ENCODE measurements at places on chromosomes 1 and 21.
A peak's percentile ranks its signal among the peaks of the same experiment; 100 is the strongest.

DNA sequence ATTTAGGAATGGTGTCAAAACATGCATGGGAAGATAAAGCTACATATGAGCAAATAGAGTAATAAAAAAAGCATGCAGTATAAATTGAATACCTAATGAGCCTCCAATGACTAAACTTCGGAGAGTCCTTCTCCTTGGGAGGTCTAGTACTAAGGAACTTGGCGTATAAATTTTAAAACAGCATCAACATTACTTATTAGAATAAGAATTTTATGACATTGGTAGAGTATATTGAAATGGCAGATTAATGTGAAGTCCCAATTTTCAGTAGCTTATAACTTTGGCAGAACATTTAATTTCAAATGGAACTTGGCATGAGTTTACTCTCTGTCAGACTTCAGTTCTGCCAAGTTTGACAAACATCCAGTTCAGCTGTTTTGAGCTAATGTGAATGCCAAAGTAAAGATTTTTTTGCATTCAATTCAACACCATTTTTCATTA is 104.7 kb upstream of the RGS18 start:
- DNase-seq, result no peak

DNA sequence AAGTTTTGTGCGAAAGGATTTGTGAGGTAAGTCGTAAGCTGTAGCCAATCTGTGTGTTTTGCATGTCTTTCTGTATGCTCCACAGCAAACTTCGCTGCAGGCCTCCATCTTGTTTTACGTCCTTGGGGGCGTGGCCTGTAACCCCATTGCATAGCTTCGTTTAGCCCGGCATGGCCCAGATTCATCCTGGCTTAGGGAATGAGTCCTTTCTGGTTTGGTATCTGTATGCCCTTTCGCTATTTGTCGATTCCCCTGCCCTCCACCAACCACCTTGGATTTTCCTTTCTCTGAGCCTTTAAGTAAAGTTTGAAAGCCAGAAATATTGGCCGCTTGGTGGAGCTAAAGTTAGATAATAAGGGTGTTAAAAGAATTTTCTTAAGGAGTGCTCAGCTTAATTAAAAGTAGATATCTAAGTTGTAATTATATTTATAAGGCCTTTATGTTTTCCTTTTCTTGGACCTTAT is 1.1 kb downstream of the THEM4 start:
- DNase-seq, result no peak

GRCh38 chr1:94017155-94017829 is 103.7 kb downstream of the ABCA4 start:
- DNase-seq, result peak; percentile 66

DNA sequence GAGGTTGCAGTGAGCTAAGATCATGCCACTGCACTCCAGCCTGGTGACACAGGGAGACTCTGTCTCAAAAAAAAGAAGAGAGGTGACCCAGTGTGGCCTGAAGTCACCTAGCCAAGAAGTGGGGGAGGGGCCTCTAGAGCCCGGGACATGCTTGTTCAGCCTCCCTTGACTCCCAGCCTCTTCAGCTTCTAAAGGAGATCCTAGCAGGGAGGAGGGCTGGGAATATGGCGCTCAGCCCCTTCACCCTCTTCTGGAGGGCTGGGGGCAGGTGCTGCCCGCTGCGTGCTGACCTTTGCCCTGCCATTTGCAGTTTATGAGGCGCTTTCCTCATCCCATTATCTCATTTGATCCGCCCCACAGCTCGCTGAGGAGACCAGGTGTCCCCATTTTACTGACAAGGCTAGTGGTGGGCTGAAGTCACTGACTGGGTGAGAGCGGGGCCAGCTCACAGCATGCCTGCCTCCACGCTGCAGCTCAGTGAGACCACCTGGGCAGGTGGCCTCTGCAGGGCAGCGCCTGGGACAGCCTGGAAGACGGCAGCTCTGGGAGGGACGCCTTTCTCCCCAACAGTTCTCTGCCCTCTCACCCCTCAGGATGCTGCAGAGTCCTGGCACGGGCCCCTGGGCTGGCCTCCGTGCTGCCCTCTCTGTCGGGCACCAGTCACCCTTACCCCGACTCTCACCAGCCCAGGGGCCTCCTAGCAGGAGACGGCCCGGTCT is 7.5 kb downstream of the ELF3 start:
- DNase-seq, result no peak

DNA sequence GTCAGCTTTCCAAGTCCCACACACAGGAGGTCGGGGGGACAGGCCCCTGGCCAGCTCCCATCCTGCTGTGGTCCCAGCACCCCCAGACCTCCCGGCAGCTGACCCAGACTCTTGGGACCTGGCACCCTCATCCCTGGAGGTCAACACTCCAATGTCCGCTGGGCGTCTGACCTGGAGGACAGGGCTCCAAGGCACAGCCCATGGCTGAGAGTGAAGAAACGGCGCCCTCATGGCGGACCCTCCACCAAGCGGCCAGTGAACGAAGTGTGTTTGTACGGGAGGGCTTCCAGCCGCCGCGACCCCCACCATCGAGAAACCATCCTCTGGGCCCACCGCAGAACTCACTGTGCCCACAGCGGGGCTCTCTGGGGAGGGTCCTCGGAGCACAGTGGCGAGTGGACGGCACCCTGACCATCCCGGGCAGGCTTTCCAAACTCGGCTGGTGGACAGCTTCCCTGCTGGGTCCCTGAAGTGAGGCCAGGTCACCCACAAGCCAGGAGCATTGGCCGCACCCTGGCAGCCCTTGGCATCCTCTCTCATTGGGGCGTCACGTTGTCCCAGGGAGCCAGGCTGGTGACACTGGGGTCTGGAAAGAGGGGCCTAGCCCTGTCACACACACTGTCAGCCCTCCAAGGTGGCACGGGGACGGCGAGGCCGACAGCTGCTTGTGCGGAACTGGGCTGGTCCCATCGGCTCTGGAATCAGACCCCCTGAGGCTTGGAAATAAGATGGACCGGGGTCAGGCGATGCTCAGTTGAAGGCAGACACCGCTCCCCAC is 47.8 kb upstream of the COL6A2 start:
- DNase-seq, result no peak

DNA sequence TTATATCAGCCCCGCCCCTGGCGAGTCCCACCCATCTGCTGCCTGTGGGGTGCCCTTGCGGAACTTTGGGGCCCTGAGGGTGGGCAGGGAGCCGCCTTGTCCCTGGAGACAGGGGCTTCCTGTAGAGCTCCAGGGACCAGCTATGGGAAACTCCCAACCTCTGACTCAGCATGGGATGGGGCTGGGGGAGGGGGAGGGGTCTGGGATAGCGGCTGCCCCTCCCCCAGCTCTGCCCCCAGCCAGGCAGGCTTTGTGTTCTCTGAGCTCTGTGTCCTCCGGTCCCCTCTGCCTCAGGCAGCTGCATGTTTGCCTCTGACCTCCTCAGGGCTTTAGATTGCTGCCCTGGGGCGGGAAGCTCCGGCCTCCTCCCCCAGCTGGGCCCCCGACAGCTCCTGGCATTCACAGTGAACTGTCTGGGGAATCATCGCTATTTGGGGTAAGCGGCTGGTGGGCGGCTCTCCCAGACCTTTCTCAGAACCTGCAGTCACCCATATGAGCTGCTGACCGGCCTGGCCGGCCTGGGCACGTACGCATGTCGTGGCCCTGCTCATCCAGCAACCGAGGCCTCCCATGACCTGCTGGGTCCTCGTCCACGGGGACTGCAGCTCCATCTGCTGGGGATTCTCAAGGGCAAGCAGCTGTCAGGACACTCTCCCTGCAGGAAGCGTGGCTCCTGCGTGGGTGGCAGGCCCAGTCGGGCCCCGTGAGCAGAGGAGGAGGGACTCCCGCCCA is 17.1 kb downstream of the ARHGEF16 start:
- no peak for DNase-seq

- DNase-seq, result no peak
Measured at GRCh38 chr1:44019466-44019948, 11.8 kb downstream of the SLC6A9 start.

- no peak for DNase-seq
Measured at GRCh38 chr1:220283625-220284024, 11.4 kb upstream of the RAB3GAP2 start.

DNA sequence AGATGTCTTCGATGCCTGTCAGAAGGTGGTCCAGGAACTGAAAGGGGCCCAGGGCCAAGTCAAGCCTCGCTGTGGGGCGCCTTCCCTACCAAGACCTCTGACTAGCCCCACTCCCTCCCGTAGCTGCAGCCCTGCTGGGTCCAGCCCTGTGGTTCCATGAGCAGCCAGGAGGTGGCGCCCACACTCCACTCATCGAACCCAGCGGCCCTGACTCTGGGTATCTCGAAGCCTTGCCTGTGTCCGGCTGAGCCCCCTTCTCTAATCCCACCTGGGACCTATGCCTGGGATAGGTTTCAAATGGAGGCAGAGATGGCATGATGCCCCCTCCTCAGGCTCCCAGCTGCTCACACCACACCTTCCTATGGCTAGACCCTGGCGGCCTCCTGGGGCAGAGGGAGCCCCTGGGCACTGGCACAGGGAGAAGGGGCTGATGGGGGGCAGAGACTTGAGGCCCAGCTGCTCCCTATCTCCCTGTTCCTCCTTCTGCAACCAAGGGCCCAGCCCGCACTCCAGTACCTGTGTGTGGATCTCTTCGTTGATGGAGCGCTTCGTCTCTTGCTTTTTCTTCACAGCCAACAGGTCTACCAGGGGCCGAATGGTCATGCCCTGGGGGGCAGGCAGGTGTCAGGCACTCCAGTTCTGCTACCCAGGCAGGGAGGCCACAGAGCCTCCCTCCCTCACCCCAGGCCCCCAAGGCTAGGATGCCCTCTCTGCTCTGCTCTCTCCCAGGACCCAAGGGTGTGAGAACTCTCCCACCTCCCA is 52.0 kb downstream of the SLC9A1 start:
- DNase-seq, result peak; percentile 84

DNA sequence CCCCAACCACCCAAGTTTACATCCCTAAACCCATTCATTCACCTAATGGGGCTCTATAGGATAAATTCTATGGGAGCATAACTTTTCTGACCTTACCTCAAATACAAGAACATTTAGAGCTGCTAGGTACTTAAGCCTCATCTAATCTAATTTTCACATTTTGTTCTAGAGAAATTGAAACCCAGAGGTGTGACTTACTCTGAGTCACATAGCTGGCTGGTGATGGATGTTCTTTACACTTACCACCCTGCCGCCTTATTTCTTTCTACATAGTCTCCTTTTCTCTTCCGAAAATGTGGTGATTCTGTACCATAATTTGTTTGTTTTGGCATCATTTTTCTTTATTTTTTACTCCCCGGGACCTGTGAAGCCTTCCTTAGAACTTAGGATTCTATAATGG is 20.3 kb downstream of the TIPRL start:
- no peak for DNase-seq

GRCh38 chr1:62271134-62271533 is 48.1 kb downstream of the KANK4 start:
- no peak for DNase-seq

- no peak for DNase-seq
Measured at GRCh38 chr1:109609881-109610280, 9.5 kb downstream of the GNAT2 start.

DNA sequence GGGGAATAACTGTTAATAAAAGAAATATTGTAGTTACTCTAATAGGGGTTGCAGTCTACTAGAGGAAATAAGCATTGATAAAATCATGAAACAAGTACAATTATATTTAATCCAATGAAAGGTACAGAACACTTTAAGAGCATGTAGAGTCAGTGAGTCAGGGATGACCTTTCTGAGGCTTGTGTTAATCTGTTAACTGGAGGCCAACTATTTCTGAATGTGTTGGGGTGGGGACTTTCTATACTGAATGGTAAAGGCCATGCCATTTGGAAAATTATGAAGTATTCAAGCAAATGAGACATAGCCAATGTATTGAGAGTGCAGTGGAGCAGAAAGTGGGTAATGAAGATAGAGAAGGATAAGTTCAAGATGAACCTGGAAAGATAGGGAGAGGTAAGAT is 646.2 kb downstream of the ADGRL2 start:
- DNase-seq, result no peak

DNA sequence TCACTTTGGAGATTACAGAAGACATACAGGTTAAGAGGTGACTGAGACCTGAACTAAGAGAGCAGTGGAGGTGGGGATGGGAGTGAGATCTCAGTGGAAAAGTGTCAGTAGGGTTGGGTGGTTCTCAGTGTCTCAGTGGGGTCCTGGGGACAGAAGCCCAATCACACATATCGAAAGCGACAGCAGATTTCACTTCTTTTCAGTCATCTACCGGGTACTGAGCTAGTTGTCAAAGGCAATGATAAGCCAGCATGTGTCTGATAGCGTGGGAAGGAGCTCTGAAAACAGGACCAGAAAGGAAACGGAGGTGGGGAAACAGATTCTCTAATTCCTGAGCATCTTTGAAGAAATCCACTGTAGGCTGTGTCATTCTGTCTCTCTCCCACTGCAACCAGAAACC is 59.5 kb downstream of the RHOU start:
- no peak for DNase-seq

- peak; percentile 66 for DNase-seq
Measured at GRCh38 chr1:34681480-34682451, 73.1 kb upstream of the GJB5 start.

DNA sequence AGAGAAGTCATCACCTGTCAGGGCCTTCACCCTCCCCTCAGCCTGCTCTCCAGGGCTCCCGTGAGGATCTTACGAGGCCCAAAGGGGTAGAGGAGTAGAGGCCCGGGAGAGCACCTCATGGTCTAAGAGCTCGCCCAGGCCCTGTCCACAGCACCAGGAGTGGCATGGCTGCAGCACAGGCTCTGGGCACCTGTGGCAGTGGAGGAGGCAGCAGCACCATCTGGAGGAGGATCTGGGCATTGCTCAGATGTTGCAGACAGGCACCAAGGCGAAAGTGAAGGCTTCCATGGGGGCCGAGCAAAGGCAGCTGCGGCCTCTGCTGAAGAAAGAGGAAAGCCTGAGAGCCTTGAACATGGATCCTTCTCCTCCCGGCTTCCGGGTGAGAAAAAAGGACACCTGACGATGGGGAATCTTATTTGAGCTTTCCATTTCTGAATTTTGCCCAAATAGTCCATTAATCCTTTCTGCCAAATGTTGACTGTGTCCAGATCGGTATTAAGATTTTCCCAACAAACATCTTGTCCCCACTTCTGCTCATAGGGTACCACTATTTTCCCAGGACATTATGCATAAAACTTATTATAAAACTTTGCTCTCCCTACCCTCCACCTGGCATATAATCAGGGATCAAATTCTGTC is 604.7 kb downstream of the PTPRC start:
- peak; percentile 83 for DNase-seq

DNA sequence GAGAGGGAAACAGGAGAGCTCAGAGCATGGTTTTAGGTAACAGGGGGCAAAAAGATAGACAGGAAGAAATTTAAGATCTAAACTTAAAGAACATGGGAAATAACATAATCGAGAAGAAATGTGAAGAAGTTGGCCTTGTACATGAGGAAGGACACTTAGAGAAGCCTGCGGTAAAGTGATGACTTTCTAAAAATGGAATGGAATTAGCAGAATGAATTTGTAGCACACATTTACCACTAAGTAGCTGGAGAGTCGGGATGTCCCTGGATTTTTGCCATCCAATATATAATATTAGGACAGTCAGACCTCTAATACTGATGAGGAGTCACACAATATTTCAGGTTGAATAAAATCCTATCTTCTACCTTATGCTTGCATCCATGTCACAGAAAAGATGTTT is 77.7 kb upstream of the C1orf87 start:
- DNase-seq, result no peak

DNA sequence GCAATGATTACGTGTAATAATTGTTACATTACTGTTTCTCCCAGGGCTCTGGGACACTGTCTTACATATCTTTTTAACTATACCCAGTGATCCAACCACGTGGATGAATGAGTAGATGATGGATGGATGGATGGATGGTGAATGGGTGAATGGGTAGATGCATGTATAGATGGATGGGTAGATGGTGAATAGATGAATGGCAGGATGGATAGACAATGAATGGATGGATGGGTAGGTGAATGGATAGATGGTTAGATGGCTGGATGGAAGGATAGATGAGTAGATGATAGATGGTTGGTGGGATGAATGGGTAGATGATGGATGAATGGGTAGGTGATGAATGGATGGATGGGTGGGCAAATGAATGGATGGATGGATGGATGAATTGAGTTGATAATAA is 135.9 kb downstream of the HUNK start:
- DNase-seq, result no peak
